ENCODE measurements at places on chromosomes 1 and 21. TPM values are rescaled to one million over a fixed set of nuclear protein-coding genes. Genes with fewer than 3 reads are reported as not detected.

- H3K36me3 ChIP-seq = no peaks in the 10 kb centered on the region
- no peak for DNase-seq
- H3K4me3 ChIP-seq = no peak overlapping the region
- H3K27me3 ChIP-seq = no peaks in the 10 kb centered on the region
- no peak overlapping the region for H3K27ac ChIP-seq
- peaks cover 18% of the 10 kb centered on the region for H3K4me1 ChIP-seq
These were observed 35.1 kb downstream of the TNFSF18 start for GRCh38 chr1:173015629-173016028.

- no peak for DNase-seq
- H3K27ac ChIP-seq = peak overlapping the region; percentile 98
- peak overlapping the region; percentile 100 for H3K4me3 ChIP-seq
- peaks cover 52% of the 10 kb centered on the region for H3K4me1 ChIP-seq
These were observed 1.1 kb downstream of the SLC50A1 start for GRCh38 chr1:155136748-155137147.

GRCh38 chr1:31181515-31182343, 58.0 kb downstream of the NKAIN1 start:
- no peaks in the 10 kb centered on the region for H3K27me3 ChIP-seq
- H3K36me3 ChIP-seq = no peaks in the 10 kb centered on the region
- H3K4me1 ChIP-seq = peaks cover 8% of the 10 kb centered on the region
- H3K4me3 ChIP-seq = peak overlapping the region; percentile 52

- peaks cover 15% of the 10 kb centered on the region for H3K4me1 ChIP-seq
- peaks cover 18% of the 10 kb centered on the region for H3K36me3 ChIP-seq
- H3K4me3 ChIP-seq = no peak overlapping the region
- peaks cover 9% of the 10 kb centered on the region for H3K27me3 ChIP-seq
- H3K27ac ChIP-seq = no peak overlapping the region
- DNase-seq = no peak
These were observed 9.1 kb downstream of the RHOU start for GRCh38 chr1:228744356-228744755.

DNA sequence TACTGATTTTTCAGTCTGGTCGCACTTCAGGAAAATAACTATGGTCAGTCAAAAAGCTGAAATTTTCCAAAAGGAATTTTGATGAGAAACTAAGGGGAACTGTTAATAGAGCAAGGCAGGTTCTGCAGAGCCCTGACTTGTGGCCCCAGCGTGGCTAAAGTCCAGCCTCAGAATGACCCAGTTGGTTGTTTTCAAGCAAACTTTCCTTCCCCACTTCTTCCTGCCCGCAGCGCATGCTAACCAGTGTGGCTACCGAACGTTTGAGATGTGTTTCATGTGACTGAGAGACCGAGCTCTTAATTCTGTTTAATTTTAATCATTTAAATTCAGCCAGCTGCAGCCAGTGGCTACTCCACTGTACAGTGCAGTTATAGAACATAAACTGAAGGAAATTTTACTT, 6.2 kb upstream of the IL10RB start:
- no peak overlapping the region for H3K27ac ChIP-seq
- H3K4me1 ChIP-seq = no peaks in the 10 kb centered on the region
- no peak for DNase-seq
- H3K36me3 ChIP-seq = peaks cover 27% of the 10 kb centered on the region
- H3K4me3 ChIP-seq = no peak overlapping the region

DNA sequence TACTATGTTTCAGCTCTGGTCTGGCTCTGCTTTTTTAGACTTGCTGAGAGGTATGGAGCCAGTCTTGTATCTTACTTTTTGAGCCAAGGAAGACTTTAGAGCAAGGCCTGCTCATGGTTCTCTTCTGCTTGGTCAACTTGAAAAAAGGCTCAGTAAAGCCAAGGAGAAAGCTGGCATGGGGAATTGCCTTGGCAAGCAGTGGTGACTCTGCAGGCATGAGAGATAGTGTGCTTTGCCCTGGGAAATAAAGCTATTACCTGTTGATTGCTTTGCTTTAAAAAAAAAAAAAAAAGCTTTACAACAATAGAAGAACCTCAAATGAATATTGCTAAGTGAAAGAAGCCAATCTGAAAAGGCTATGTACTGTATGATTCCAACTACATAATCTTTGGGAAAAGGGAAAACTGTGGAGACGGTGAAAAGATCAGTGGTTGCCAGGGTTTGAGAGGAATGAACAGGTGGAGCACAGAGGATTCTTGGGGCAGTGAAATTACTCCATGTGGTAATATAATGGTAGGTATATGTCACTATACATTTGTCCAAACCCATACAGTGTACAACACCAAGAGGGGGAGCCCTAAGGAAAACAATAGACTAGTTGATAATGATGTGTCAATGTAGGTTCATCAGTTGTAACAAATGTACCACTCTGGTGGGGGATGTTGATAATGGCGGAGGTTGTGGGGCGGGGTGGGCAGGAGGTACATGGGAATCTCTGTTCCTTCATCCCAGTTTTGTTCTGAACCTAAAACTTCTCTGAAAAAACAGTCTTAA, 87.6 kb downstream of the HMCN1 start:
- H3K27me3 ChIP-seq = no peaks in the 10 kb centered on the region
- H3K27ac ChIP-seq = no peak overlapping the region
- H3K36me3 ChIP-seq = peaks cover 3% of the 10 kb centered on the region
- DNase-seq = no peak

DNA sequence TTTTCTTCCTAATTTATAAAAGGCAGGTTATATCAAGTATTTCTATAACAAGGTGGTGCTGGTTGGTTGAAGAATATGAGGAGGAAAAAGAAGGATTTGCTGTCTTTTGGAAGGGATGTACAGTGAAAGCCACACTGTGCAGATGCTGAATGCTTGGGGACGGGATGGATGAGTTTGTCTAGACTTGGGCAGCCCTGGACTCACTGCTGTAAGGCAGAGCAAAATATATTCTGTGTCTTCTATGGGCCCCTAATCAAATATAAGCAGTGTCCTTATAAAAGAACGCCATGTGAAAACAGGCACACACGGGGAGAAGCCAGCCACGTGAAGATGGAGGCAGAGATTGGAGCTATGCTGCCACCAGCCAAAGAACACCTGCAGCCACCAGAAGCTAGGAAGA, 47.4 kb downstream of the PHC2 start:
- H3K27me3 ChIP-seq = no peaks in the 10 kb centered on the region
- H3K36me3 ChIP-seq = no peaks in the 10 kb centered on the region
- no peak for DNase-seq
- H3K4me1 ChIP-seq = peaks cover 40% of the 10 kb centered on the region

GRCh38 chr1:35192853-35193664, at the start of gene SFPQ:
TSS of gene SFPQ (minus strand) at chr1:35193145. CDS start at chr1:35193049, 96 bp downstream.
- H3K4me3 ChIP-seq = peak within 1 kb of the TSS; percentile 87
- peak within 1 kb of the TSS; percentile 95 for H3K27ac ChIP-seq
- peak; percentile 95 for DNase-seq
- peaks cover 39% of the 10 kb centered on the region for H3K4me1 ChIP-seq

- no peak for DNase-seq
- no peaks in the 10 kb centered on the region for H3K27me3 ChIP-seq
- H3K4me3 ChIP-seq = no peak overlapping the region
- H3K27ac ChIP-seq = no peak overlapping the region
- peaks cover 5% of the 10 kb centered on the region for H3K4me1 ChIP-seq
These were observed 189.2 kb upstream of the VAMP3 start for GRCh38 chr1:7581754-7582459.

DNA sequence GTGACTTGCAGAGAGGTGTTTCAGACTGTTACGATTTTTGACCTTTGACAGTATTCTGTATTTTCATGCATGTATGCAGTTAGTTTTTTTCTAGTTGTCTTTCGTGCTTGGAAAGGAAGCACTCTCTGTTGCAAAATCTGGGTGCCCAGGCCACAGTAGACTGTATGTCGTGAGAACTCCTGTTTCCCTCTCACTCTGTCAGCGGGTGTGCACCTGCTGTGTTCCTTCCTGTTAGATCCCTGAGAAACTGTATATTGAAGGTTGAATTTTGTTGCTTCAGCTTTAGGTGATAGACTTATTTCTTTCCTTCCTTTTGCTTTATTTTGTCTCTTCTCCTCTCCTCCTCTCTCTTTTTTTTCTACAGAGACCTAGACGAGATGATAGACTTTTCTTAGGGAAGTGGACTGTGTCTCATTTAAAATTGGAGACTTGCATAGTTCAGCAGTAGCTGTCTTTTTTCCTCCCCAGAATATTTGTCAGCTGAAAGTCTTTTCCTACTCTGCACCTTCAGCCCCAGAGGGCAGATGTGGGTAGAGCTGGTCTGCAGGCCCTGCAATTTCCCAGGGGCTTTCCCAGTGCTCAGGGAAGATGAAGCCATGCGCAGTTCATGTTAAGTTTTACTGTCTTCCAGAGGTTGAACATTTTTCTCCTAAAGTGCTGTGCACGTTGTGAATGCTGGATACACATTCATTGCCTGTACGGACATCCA, 1.4 kb downstream of the TRAPPC10 start:
- no peak for DNase-seq
- no peaks in the 10 kb centered on the region for H3K27me3 ChIP-seq
- H3K36me3 ChIP-seq = no peaks in the 10 kb centered on the region
- H3K27ac ChIP-seq = peak overlapping the region; percentile 87

- no peaks in the 10 kb centered on the region for H3K36me3 ChIP-seq
- H3K4me1 ChIP-seq = peaks cover 3% of the 10 kb centered on the region
- H3K4me3 ChIP-seq = no peak overlapping the region
- no peak overlapping the region for H3K27ac ChIP-seq
- H3K27me3 ChIP-seq = no peaks in the 10 kb centered on the region
These were observed 16.5 kb upstream of the SPAG17 start for GRCh38 chr1:118201524-118201923.

GRCh38 chr1:43441894-43442637, 11.7 kb downstream of the HYI start:
- no peaks in the 10 kb centered on the region for H3K4me1 ChIP-seq
- no peak overlapping the region for H3K27ac ChIP-seq

GRCh38 chr1:187956975-187957374, 1128.2 kb downstream of the PLA2G4A start:
- no peaks in the 10 kb centered on the region for H3K4me1 ChIP-seq
- no peak overlapping the region for H3K27ac ChIP-seq
- H3K4me3 ChIP-seq = no peak overlapping the region
- peaks cover 5% of the 10 kb centered on the region for H3K27me3 ChIP-seq

The CSF3R gene
- total RNA-seq = not detected

The SH3BGR gene
- total RNA-seq = 2.8 TPM

The APOBEC4 gene
- total RNA-seq = not detected

Measured in chondrocyte (in vitro differentiated cells).